ENCODE measurements at places on chromosomes 1 and 21. TPM values are rescaled to one million over a fixed set of nuclear protein-coding genes. Genes with fewer than 3 reads are reported as not detected.

DNA sequence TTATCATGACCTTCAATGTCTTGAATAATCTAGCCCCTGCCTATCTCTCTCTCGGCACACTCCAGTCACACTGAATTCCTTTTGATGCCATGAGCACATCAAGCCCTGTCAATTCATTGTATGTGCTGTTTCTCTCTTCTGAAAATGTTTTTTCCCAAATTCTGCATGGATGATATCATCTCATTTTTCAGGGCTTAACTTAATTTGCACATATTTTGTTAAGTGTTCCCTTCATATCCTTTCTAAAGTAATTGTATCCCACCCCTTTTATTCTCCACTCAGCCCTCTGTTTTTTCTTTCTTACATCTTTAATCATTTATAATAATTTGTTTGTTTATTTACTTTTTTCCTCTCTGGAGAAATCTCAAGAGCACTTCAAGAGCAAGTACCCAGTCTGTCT, 149.9 kb downstream of the ZNF326 start:
- DNase-seq = no peak

DNA sequence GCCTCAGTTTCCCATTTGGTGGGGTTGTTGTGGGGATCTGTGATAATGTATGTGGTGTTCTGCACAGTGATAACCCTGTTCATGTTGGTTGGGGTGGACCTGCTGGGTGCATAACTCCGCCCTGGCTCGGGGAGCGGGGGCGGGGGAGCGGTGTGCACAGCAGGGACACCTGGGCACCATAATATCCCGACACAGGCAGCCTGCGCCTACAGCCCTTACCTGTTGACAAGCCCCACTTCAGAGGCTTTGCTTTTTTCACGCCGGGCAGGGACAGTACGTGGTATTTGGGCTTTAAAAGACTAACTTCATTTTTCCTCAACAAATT, 48.0 kb upstream of the ACOT11 start:
- DNase-seq = no peak

Gene UBQLN4
- polyA plus RNA-seq = 28.3 TPM

- no peak for DNase-seq
These were observed 56.4 kb downstream of the GREM2 start for GRCh38 chr1:240555524-240555923.

DNA sequence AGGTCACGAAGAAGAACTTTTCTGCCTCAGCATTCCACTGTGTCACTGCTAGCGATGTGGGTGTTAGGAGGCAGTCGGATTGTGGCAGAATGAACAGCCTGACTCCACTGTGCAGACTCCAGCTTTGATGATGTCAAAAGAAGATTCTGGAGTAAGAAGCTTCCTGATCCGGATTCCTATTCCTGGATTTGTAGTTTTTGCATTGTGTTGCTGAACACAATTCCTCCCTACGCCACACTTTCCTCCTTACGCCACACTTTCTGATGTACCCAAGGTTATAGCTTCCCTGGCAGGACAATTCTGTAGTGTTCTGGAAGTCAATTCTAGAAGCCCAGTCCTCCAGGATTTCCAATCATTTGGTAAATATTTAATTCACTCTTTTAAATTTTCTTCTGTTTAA, 665.2 kb upstream of the ADGRL2 start:
- no peak for DNase-seq

- no peak for DNase-seq
These were observed 182.8 kb downstream of the EIF4G3 start for GRCh38 chr1:20993716-20994575.

Gene ARHGAP29
- 40.4 TPM for polyA plus RNA-seq

- DNase-seq = no peak
These were observed 15.0 kb downstream of the CAMSAP2 start for GRCh38 chr1:200753650-200754198.

DNA sequence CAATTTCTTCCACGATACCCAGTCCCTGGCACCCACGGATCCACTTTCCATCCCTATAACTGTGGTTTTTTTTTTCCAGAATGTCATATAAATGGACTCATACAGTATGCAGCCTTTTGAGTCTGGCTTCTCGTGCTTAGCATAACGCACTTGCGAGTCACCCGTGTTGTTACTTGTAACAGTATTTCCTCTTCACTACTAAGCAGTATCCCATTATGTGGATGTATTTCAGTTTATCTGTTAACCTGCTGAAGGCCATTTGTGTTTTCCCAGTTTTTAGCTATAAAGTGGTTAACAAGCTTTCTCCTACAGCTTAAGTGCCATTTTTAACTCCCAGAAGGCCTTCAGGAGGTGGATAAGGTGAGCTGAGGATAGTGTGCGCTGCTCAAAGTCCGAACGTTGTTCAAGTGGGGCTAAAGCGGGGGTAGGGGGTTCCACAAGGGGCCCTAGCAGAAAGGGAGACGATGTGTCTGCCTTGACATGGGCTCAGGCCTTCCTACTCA, 829 bp downstream of the ADAR start:
- DNase-seq = no peak

DNA sequence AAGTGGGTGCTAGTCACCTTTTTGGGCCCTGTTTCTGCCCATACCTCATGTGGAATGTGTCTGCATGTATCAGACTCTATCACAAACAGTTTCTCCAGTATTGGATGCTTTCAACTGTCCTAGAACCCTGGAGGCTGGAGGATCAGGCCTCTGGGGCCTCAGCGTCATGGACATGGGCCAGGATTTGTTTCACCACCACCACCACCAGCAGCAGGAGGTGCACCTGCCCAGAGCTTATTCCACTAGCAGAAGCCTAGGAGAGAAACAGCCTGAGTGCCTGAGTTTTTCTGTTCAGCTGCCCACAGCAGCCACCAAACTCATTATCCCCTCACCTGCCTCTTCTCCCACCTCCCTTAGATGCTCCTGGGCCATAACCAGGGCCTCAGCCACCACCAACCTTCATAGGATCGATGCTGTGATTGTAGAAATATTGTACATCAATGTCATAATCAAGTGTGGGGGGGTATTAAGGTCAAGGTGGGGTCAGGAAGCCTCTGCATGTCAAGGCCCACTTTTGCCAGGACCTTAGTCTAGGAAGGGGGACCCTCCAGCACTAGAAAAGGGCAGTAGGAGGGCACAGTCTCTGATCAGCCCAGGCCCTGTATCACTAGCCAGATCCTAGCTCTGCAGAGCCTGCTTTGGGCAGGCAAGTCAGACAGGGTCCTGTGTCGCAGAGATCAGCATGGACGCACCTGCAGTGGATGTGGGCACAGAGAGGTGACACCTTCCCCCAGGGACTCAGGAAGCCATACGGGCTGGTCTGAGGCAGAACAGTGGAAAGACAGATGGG, 9.3 kb downstream of the DMAP1 start:
- DNase-seq = no peak

Gene DYNLT4
- 0.26 TPM for polyA plus RNA-seq

GRCh38 chr1:14561014-14561693, 37.3 kb upstream of the KAZN start:
- no peak for DNase-seq

Gene EFNA4
- 12.4 TPM for polyA plus RNA-seq

- peak; percentile 66 for DNase-seq
These were observed 80.2 kb downstream of the NTMT2 start for GRCh38 chr1:170225781-170226530.

Gene HORMAD1
- 0.10 TPM for polyA plus RNA-seq

DNA sequence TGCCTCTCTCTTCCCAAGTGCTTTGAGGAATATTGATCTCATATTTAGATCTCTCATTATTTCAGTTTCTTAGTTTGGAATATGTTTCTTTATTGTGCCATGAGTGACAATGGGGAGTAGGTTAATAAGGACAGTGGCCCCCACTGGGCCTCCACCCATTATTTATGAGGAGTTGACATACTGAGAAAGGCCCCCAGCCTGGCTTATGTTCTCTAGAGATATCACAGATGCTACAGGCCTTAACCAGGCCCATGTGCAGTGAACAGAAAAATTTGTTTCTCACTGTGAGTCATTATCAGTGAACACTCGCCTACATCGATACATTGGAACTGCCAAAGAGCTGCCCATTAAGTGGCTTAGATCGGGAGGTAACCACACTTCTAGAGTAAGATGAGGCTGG, 35.7 kb upstream of the SYT6 start:
- no peak for DNase-seq

DNA sequence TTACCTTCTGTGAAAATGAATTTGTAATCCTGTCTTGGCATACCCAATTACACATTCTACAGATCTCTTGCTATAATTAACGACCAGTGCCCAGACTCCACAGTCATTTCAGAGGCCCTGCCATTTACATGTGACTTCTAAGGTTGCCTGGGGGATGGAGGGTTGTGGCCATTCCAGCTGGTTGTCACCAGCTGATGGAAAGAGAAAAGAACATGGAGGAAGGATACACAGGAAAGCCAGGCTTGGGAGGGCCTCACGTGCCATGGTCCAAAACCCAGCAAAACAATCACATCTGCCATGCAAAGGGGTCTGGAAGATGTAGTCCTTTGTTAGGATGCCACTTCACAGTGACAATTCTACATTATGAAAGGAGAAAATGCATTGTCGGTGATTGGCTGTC, 59.3 kb downstream of the LAMC2 start:
- no peak for DNase-seq

Gene TMEM81
- 1.5 TPM for polyA plus RNA-seq

- no peak for DNase-seq
These were observed 53.9 kb downstream of the LAMC2 start for GRCh38 chr1:183239793-183240525.

DNA sequence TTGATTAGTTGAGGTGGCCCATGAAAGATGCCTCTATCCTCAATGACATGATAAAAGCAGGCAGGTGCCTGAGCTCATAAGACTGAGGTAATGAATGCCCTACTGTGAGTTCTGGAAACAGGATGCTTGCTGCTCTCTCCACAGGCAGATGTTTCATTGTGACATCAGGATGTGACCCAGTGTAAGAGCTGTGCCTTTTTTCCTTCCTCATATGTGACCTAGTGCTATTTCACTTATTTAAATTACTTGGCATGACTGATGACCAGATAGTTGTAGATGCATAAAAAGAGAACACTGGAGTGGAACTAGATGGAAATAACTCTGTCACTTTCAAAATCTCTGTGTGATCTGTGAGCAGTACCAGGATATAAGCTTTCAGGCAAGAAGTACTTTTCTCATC, 31.9 kb downstream of the KIF14 start:
- no peak for DNase-seq

DNA sequence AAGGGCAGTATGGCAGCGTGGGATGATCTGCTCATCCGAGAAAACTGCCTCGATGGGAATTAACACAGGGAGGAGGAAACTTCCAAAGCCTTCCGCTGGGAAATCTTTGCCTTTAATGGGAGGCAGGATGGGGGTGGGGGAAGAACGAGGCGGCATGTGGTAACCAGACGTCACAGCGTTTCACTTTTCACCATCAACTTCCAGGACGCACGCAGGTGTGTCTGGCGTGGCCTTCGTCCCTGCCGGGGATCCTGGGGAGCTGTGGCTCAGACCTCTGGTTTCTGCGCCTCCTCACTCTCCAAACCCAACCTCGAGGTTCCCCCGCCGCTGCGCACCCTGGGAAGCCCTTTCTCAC, 282 bp downstream of the RSPH1 start:
- DNase-seq = no peak

DNA sequence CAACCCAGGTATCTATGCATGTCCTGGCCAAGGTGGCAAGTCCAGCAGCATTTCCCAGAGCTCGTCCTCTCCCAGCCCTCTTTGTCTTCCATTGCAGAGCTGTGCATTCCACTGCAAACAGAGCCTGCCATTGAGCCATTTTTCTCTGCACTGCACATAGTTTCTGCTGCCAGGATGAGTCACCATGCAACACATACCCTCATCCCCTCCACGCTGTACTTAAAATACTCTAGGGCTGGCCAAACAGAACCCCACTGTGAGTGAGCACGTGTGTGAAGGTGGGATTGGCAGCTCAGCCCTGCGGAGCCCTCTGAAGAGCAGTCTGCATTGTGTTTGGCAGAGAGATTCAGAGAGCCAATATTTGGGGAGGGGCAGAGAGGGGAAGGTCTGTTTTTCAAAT, 3.9 kb upstream of the ATP1B1 start:
- DNase-seq = no peak

Gene SLC37A1
- 0.49 TPM for polyA plus RNA-seq

Gene RPAP2
- polyA plus RNA-seq = 4.0 TPM

- DNase-seq = no peak
These were observed 59.5 kb downstream of the KCNK1 start for GRCh38 chr1:233673261-233673946.

Gene SLC16A4
- polyA plus RNA-seq = 20.8 TPM

DNA sequence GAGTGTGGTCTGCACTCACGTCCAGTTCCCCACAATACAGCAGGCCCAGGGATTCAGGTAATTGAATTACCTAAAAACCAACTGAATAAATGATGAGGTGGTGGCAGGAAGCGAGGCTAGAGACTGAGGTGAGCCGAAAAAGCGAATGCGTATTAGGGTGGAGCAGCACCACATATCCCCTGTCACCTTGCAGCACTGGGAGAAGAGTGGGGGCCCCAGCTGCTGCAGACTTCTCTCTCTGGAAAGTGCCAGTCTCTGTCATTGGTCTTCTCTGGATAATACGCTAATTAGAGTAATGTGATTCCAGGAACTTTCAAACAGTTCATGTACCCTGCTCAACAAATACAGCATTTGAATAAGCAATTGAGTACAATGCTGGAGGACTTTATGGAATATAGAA, 199.0 kb downstream of the RPS6KC1 start:
- no peak for DNase-seq

Gene TFF2
- not detected for polyA plus RNA-seq

Gene EPHB2
- polyA plus RNA-seq = 4.9 TPM

Gene LCE1D
- not detected for polyA plus RNA-seq

- no peak for DNase-seq
These were observed 176.6 kb upstream of the GORAB start for GRCh38 chr1:170355267-170355801.

Gene RPS8
- polyA plus RNA-seq = 3,306 TPM

GRCh38 chr1:11980676-11980972, 380 bp downstream of the MFN2 start:
- no peak for DNase-seq

DNA sequence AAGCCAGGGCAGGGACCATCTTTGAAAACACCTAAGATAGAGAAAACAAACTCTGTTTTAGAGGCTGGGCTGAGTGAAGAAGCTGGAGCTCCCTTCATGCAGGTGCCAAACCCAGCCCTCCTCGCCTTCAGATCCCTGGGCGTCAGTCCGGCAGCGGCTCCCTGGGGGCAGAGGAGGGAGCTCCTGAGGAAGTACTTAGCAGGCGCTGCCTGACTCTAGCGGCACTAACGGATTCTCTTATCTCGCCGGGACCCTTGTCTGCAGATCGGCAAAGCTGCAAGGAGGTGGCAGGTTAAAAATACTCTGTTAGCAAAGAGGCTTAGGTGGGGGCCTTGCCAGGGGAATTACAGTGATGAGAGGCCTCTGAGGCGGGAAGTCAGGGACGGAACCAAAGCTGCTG, 79.6 kb downstream of the PLXNA2 start:
- no peak for DNase-seq

Gene UBASH3A
- polyA plus RNA-seq = not detected

- no peak for DNase-seq
These were observed 149.0 kb upstream of the RAB4A start for GRCh38 chr1:229121845-229122436.
